Activated CD8-positive, alpha-beta memory T cell treated with anti-CD3 and anti-CD28 coated beads, Interleukin-2, amount 10 ng/mL, durations not matched to agents 7 days and 5 days (primary cell): ENCODE measurements at places on chromosomes 3 and 15. TPM values are rescaled to one million over a fixed set of nuclear protein-coding genes. Genes with fewer than 3 reads are reported as not detected.

- DNase-seq = no peak
These were observed 19.5 kb downstream of the POC1A start for GRCh38 chr3:52134761-52135160.

- no peak for DNase-seq
These were observed 19.3 kb downstream of the TBC1D21 start for GRCh38 chr15:73892446-73893226.

The TMF1 gene
- total RNA-seq = 47.5 TPM

DNA sequence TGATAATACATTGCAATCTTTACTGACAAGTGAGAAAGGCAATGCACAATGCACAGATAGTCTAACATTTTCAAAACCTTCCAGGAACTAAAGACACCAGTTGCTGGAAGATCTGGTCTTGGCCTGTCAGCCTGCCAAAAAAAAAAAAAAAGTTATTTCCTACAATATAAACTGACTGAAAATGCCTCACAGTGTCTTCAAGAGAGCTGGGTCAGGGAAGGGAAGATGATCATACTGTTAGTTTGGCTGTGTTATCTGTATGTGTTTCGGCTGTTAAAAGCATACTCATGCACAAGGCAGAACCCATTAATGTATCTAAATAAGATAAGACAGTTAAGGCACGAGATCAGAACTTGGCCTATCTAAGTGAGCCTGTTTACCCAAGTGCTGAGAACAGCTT is 673.4 kb downstream of the MECOM start:
- DNase-seq = no peak

The SPINT1 gene
- total RNA-seq = 3.7 TPM

- DNase-seq = no peak
These were observed 38.5 kb downstream of the PYDC2 start for GRCh38 chr3:191499307-191500080.

DNA sequence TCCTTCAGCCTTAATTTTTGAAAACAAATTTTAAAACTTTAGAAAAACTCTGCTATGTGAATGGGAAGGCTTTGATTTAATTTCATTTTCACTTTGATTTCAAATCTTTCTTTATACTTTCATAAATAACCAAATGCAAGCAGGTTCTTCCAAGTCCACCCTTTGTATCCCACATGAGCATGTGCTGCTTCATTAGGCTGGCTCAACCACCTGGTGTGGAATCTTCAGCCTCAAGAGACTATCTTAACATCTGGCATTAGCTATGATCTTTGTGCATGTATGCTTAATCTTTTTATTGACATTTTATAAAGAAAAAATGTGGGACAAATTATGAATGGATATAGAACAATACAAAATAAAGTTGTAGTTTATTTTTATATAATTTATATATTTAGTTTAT is 81.8 kb upstream of the MLF1 start:
- DNase-seq = no peak

The DNAH12 gene
- total RNA-seq = not detected

The ST8SIA2 gene
- total RNA-seq = not detected

The MEIS2 gene
- not detected for total RNA-seq

DNA sequence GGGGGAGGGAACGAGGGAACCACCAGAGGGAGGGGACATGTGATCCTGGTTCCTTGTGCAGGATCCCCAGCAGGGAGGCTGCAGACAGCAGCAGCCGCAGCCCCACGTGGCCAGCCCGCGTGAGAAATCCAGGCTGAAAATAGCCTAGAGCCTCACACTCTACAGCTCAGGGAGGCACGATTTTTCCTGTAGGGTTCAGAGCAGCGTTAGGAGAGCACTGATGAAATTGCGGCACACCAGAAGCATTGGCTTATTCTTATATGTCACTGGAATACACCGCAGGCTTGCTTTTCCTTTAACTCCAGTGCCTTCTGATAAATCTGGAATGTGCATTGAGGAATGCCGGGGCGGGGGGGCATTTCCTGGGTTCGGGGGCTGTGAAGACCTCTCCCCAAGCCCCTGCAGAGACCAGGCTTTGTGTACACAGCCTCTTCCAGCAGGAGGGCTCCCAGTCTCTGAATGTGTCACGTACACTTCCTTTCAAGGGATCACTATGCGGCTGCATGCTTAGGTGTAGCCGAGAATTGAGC is 193.0 kb downstream of the ATP10A start:
- DNase-seq = no peak

DNA sequence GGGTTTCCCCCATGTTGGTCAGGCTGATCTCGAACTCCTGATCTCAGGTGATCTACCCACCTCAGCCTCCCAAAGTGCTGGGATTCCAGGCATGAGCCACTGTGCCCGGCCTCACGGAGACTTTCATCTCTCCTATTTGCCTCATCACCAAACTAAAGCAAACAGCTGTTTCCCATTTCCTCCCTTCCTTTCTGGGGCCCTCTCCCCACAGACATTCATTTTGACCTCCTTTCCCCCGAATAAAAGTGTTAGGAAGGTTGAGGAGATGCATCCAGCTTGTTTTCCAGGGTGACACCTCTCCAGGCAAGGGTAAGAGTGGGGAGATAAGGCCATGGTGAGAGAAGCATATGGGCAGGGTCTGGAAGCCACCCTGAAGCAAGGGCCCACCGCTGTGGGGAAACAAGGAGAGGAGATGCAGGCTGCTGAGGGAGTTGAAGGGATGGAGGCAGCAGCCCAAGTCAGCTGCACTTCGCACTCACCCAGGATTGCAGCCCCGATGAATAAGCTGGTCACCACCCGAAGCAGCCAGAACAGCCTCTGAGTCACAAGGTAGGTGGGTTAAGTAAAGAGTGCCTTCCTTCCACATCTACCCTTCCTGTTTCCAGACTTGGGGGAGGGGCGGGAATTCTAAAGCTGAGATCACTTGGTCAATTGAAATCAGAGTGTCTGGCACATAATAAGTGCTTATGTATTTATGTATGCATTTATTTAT is 7.7 kb downstream of the DUOXA2 start:
- no peak for DNase-seq
